ENCODE measurements at places on chromosomes 7 and 10.

GRCh38 chr10:124459395-124459794 is 2.2 kb upstream of the LHPP start:
- DNase-seq = no peak

DNA sequence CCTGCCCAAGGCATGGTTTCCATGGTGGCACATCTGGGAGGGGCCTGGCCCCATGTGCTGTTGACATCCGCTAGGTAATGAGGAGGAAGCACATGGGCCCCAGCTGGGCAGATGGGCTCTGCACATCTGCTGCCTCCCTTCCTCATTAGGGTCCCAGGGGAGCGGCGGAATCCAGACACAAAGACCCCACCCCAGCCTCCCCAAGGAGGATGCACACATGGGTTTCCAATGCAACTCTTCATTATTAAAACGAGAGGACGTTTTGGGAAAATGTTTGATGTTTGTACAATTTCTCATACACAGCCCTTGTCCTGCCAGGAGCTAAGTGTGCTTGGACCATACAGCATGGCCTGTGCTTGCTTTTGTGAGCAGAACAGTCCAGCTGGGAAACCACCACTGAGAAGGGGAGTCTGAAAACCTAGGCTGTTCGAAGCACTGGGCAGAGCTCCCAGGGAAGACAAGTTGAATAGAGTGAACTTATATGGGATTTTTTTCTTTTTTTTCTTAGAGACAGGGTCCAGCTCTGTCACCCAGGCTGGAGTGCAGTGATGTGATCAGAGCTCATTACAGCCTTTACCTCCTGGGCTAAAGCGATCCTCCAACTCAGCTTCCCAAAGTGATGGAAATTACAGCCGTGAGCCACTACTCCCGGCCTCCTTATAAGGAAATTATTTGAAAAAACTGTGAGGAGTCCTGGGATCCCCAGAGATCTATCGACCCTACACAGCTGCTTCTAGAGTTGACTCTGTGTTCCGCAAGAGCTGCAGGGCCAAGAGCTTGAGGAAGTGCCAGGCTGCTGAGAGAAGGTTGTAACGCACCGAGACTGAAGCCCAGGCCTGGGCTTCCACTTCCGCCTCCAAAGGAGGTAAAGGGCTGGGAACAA is 23.4 kb downstream of the FAM107B start:
- DNase-seq = no peak

DNA sequence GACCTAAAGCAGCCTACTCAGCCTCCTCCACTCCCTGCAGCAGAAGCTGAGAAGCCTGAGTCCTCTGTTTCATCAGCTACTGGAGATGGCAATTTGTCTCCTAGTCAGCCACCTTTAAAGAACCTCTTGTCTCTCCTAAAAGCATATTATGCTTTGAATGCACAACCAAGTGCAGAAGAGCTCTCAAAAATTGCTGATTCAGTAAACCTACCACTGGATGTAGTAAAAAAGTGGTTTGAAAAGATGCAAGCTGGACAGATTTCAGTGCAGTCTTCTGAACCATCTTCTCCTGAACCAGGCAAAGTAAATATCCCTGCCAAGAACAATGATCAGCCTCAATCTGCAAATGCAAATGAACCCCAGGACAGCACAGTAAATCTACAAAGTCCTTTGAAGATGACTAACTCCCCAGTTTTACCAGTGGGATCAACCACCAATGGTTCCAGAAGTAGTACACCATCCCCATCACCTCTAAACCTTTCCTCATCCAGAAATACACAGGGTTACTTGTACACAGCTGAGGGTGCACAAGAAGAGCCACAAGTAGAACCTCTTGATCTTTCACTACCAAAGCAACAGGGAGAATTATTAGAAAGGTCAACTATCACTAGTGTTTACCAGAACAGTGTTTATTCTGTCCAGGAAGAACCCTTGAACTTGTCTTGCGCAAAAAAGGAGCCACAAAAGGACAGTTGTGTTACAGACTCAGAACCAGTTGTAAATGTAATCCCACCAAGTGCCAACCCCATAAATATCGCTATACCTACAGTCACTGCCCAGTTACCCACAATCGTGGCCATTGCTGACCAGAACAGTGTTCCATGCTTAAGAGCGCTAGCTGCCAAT is 202.2 kb downstream of the ZEB1 start:
- no peak for DNase-seq

GRCh38 chr10:121796342-121796741 is 131.5 kb downstream of the ATE1 start:
- DNase-seq = no peak

DNA sequence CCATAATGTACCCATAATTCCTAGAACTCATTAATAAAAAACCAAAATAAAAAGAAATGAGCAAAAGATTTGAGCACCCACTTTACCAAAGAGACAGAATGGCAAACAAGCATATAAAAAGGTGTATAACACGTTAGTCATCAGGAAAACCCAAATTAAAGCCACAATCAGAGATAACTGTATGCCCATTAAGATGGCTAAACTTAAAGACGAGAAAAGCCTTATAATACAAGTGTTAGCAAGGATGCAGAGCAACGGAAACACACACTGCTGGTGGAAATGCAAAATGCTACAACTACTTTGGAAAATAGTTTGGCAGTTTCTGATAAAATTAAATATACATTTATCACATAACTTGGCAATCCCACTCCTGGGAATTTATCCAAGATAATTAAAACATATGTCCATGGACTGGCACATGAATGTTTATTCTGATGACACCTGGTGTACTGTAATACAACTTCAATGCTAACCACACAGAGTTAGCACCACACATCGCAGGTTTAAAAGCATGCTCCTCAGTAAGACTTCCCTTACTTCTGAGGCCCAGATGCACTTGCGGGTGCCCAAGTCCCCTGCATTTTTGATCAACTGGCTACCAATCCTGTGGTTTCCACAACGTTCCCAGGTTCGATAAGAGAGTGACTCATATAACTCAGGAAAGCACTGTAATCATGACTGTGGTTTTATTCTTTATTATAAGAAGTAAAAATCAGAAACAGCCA is 158.6 kb downstream of the SNX13 start:
- peak; percentile 90 for DNase-seq

GRCh38 chr7:158324397-158325360 is 262.9 kb downstream of the PTPRN2 start:
- DNase-seq = no peak

- DNase-seq = no peak
Measured at GRCh38 chr7:128910569-128910945, at the start of gene KCP. Gene KCP, minus strand, starts transcription at chr7:128910709. Its CDS starts 33 bp downstream, at chr7:128910676.

GRCh38 chr10:112519133-112519761 is 72.2 kb downstream of the VTI1A start:
- DNase-seq = no peak

DNA sequence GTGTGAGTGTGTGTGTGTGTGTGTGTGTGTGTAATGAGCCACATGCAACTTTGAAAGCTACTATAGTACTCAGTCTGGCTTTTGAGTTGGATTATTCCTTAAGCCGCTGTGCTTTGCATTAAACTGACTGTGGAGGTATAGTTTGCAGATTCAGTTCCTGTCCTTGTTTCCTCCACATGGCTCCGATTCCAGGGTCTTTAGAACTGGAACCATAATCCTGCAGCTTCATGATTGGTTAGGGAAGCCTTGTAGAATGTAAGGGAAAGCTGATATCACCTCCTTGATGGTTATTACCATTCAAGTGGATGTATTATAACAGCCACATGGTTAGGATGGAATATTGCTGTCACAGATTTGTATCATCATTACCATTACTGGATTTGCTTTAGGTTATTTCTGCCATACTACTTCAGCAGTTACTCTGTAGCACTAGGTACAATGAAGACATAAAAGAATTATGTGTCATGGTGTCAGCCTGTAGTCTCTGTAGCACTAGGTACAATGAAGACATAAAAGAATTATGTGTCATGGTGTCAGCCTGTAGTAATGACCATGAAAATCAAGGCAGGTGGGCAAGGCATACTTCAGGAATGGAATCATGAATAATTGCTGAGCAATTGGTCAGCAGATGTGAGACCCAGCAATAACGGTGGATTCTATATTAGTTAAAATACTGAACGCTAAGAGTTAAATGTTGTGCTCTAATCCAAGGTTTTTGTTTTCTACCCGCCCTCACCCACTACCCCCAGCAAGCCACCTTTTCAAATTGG is 275.1 kb upstream of the FZD1 start:
- no peak for DNase-seq

GRCh38 chr7:139046143-139046542 is 10.3 kb upstream of the ZC3HAV1L start:
- DNase-seq = no peak

- no peak for DNase-seq
Measured at GRCh38 chr10:107056182-107056581, 108.3 kb downstream of the SORCS1 start.

DNA sequence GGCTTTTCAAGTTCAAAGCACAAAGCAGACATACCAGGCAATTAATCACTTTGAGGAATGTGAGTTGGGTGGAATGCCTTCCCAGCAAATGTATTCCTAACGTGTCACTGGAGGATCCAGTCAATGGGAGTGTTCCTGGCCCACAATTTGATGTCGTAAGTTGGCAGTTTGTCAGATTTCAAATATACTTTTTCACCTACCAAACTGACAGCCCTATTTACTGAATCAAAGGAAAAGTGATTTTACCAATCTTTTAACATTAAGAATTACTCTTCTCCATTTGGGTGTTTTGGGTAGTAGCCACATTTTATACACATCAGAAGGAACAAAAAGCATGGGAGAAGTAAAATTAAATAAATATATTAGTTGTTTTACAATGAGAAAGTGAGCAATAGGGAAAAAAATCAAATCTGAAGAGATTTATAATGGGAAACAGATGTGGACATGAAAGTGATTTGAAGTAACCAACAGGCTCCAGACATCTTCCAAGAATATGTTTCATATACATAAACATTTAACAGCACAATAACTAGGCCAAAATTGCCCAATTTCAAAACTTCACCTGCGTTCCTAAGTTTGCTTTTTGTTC is 222.9 kb downstream of the MTERF1 start:
- no peak for DNase-seq

GRCh38 chr7:41333511-41333910 is 369.4 kb downstream of the INHBA start:
- DNase-seq = no peak

- DNase-seq = no peak
Measured at GRCh38 chr10:14385596-14386593, 55.2 kb upstream of the FRMD4A start.

- DNase-seq = peak; percentile 14
Measured at GRCh38 chr7:40673285-40673684, 538.5 kb downstream of the SUGCT start.

DNA sequence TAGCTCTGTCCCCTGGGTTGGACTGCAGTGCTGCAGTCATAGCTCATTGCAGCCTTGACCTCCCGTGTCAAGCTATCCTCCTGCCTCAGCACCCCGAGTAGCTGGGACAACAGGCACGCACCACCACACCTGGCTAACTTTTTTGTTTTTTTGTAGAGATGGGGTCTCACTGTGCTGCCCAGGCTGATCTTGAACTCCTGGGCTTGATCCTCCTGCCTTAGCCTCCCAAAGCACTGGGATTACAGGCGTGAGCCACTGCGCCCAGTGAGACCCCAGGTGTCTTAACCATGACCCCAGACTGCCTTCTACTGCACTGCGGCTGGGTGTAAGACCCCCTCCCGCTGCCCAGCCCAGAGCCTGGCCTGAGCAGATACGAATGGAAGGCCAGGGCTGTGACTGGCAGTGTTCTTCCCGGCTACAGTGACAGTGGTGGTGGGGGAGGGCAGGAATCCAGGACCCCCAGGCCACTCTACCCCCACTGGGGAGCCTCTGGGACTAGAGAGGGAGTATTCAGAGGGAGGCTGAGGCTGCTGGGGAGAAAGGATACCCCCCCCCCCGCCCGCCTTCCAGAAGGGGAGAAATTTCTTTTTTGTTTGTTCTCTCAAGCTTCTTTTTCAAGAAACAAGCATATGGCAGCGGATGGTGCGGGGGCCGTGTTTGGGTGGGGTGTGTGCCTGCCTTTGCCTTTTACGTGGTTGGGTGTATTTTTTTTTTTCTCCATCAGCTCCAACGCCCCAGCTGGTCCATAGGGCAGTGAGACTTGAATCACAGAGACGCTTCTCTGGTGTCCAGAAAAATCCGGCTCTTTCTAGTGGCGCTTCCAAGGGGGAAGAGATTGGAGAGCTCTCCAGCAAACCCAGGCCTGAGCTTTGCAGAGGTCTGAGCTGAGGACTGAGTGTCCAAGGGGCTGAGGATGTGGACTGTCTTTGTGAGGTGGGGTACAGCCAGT is 36.6 kb downstream of the GTF2IRD1 start:
- DNase-seq = no peak

DNA sequence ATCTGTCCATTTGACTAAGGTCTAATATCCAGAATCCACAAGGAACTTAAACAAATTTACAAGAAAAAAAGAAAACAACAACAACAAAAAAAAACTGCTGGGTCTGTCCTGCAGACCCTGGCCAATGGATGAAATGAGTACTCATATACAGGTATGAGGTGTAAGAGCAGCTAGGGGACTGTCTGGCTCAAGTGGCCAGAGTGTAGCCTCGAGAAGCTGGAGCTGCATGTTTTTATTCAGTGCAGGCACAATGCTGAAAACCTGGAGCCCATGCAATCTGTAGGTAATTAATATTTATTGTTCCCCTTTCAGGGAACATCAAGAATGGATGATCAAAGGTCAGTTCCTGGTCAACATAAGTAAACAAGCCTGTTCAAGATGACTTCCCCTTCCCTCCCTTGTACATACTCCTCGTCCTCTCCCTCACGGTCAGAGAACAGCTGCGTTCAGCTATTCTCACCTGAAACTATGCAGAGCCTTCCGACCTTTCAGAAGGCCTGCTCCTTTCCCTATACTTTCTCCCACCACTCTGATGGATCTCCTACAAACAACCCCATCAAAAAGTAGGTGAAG is 15.5 kb downstream of the CYP2C19 start:
- DNase-seq = no peak

DNA sequence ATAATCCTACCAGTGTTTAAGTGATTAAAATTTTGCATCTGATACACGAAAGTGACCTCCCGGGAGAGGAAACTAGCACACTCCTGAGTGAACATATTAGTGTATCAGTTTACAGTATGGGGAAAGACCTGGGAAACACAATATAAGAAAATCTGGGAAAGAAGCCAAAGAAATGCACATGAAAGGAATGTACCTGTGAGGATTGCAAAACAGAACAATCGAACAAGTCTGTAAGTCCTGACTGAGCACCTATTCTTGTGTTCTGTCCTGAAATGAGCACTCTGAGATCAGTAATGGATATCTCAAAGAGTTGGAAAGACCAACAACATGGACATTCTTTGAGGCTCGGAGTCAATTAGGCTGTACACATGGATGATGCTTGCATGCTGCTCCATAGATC is 554.7 kb downstream of the SORCS3 start:
- DNase-seq = no peak

GRCh38 chr7:17624379-17624778 is 315.9 kb downstream of the SNX13 start:
- no peak for DNase-seq

GRCh38 chr7:150514748-150515222 is at the start of gene GIMAP7:
Gene GIMAP7, plus strand, starts transcription at chr7:150514872. Its CDS starts 5,103 bp downstream, at chr7:150519975.
- DNase-seq = peak; percentile 73

- DNase-seq = no peak
Measured at GRCh38 chr10:91768123-91768522, 30.1 kb upstream of the TNKS2 start.

GRCh38 chr10:50395271-50395670 is 144.0 kb upstream of the ASAH2 start:
- no peak for DNase-seq
